GM19239 (cell line): ENCODE measurements at places on chromosomes 7 and 10.

- no peak for DNase-seq
These were observed 21.9 kb downstream of the UBE2D1 start for GRCh38 chr10:58356756-58357155.

DNA sequence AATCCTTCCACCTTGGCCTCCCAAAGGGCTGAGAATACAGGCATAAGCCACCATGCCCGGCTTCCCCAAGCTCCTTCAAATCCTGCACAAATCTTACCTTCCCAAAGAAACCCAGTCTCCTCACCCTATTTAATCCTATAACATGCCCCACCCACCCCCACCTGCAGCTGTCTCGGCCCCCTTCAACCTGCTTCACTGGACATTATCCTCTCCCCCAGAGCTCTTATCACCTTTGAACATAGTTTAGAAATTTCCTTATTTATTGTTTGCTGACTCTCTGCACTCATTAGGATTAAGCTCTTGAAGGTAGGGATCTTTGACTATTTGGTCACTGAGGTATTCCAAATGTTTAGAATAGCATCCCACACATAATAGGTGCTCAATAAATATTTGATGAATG lies 3.5 kb downstream of the ZNF467 start:
- no peak for DNase-seq

GRCh38 chr10:129744134-129745111 lies 219.7 kb downstream of the EBF3 start:
- no peak for DNase-seq

DNA sequence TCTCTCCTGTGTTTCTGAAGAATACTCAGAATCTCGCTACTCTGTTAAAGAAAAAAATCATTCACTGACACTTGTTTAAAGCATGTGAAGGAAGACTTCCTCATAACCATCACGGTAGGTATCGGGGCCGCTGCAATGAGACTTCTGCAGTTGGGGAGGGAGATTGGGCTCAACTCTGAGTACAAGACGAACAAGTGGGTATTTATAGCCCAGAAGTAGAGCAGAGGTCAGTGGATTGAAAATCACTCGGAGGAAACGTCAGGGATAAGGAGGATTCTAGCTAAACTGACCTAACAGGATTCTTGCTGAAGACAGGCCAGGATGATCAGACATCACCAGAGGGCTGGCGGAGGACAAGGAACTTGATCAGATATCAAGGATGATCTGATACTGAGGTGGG lies 33.3 kb downstream of the ITPRIP start:
- DNase-seq: no peak

DNA sequence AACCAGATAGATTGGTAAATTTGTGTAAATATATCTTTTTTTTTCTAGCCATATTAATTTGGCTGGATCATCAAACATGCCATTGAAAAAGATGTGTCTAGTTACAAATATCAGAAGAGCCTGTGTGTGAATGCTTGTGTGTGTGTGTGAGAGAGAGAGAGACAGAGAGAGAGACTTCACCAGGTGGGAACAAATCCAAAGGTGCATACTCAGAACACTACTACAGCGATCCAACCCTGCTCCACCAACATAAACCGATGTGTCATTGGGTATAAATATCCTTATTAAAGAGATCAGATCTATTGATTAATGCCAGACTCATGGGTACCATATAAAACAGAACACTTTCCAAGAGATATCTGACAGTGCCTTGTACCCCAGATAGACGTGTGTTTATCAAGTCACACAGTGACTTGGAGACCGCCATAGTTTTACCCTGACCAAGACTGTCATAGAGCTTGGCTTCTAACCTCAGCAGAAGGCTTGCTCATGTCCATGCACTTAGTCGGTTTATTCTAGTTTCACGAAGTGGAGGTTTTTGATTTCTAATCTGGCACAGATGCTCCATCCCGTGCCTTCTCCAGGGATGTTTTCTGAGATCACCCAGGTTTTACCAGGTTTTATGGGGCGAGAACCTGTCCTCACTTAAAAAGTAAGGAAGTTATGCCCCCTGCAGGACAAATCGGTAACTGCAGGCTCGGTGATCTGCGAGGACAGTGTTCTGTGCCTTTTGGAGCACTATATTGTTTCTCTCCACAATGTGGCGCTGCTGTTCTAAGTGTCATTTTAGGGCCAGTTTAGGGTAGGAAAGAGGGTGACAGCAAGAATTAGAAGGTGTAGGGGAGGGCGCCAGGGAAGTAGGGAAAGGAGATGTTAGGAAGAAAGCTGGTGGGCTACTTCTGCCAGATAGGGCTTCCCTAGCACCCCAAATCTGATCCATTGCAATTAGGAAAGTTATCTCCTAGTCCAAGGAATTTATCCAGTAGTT lies 29.3 kb upstream of the WNT8B start:
- peak; percentile 74 for DNase-seq

DNA sequence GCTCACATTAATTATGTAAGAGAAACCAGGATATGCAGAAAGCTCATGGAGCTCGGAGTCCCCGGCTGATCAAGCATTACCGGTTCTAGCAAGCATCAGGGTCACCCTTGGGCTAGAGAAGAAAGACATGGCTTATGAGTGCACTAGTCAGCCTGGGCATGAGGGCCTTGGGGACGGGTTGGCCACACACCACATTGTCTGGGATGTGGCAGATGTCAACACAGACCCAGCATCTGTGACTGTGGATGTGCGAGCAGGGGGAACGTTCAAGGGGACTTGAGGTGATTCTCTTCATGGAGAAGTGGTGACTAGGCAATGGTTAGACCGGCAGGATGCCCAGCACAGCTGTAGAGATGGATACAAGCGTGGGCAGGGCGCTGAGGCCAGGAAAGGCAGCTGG lies 13.7 kb downstream of the ZMIZ2 start:
- DNase-seq: no peak
